ENCODE measurements at places on chromosomes 3 and 15. TPM values are rescaled to one million over a fixed set of nuclear protein-coding genes. Genes with fewer than 3 reads are reported as not detected.

Gene PPM1M
- 6.4 TPM for polyA plus RNA-seq

Gene UQCC5
- 83.5 TPM for polyA plus RNA-seq

Gene KBTBD13
- polyA plus RNA-seq = 0.84 TPM

Gene SEMA5B
- polyA plus RNA-seq = 10.3 TPM

Gene CPA3
- 0.72 TPM for polyA plus RNA-seq

GRCh38 chr15:57090496-57090859, 172.0 kb downstream of the TCF12 start:
- no peak overlapping the region for H3K27ac ChIP-seq
- H3K4me3 ChIP-seq = no peak overlapping the region
- no peak for DNase-seq
- H3K4me1 ChIP-seq = no peaks in the 10 kb centered on the region

GRCh38 chr3:186283651-186284348, 78.2 kb downstream of the DGKG start:
- H3K4me3 ChIP-seq = no peak overlapping the region
- H3K27me3 ChIP-seq = no peaks in the 10 kb centered on the region
- DNase-seq = no peak
- H3K4me1 ChIP-seq = peaks cover 21% of the 10 kb centered on the region
- H3K36me3 ChIP-seq = no peaks in the 10 kb centered on the region
- H3K27ac ChIP-seq = no peak overlapping the region

DNA sequence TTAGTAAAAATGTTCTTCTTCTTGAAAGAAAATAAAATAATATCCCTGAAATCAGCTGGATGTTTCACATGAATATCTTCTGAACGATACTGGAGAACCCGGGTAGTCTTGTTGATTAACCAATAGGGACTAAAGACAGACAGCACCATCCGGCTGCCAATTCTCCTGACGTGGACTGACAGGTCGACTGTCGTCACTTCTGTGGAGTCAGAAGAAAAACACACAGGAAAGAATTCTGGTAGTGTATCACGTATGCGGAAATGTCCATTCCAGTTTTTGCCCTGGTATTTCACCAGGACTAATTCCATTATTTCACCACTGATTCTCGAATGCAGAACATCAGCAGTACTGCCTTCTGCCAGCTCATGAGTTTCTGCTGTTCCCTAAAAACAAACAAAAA, 144.6 kb downstream of the VPS13C start:
- DNase-seq = no peak
- no peaks in the 10 kb centered on the region for H3K27me3 ChIP-seq
- peak overlapping the region; percentile 11 for H3K27ac ChIP-seq
- H3K4me3 ChIP-seq = no peak overlapping the region
- H3K36me3 ChIP-seq = peaks cover 75% of the 10 kb centered on the region
- no peaks in the 10 kb centered on the region for H3K4me1 ChIP-seq

DNA sequence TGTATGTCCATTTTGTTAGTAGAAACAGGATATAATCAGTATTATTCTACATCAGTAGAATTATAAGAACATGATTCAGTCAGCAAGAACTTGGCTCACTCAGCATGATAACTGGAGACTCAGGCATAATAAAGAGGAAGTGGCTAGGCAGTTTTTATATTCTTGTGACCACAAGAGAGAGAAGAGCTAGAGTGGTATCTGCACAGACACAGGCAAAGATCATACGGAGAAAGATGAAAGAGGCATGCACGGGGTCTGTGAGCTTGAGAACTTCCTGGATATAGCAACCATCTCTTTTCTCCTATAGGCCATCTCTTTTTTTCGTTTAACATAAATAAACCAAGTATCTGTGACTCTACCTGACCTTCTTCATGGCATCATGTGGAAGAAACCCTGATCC, 46.8 kb downstream of the MYO5A start:
- no peak for DNase-seq
- no peaks in the 10 kb centered on the region for H3K4me1 ChIP-seq
- no peaks in the 10 kb centered on the region for H3K27me3 ChIP-seq
- H3K36me3 ChIP-seq = no peaks in the 10 kb centered on the region
- H3K27ac ChIP-seq = peak overlapping the region; percentile 32

GRCh38 chr3:79421273-79421672, 346.5 kb downstream of the ROBO1 start:
- no peaks in the 10 kb centered on the region for H3K36me3 ChIP-seq
- H3K4me1 ChIP-seq = no peaks in the 10 kb centered on the region
- no peaks in the 10 kb centered on the region for H3K27me3 ChIP-seq
- no peak for DNase-seq
- H3K27ac ChIP-seq = no peak overlapping the region

- no peaks in the 10 kb centered on the region for H3K27me3 ChIP-seq
- no peak overlapping the region for H3K27ac ChIP-seq
- no peaks in the 10 kb centered on the region for H3K36me3 ChIP-seq
- no peak for DNase-seq
- no peaks in the 10 kb centered on the region for H3K4me1 ChIP-seq
- H3K4me3 ChIP-seq = no peak overlapping the region
Observed at GRCh38 chr3:54755756-54756155, 172.1 kb downstream of the LRTM1 start.

- H3K4me3 ChIP-seq = no peak overlapping the region
- no peak for DNase-seq
- peak overlapping the region; percentile 68 for H3K27ac ChIP-seq
Observed at GRCh38 chr3:16837602-16838001, 47.2 kb upstream of the PLCL2 start.

- no peak overlapping the region for H3K27ac ChIP-seq
- H3K27me3 ChIP-seq = no peaks in the 10 kb centered on the region
- no peak for DNase-seq
Observed at GRCh38 chr3:132703733-132704132, 18.5 kb downstream of the NPHP3 start.

GRCh38 chr15:98927022-98927421, 80.6 kb downstream of the PGPEP1L start:
- no peaks in the 10 kb centered on the region for H3K36me3 ChIP-seq
- DNase-seq = no peak
- H3K27ac ChIP-seq = peak overlapping the region; percentile 45
- no peaks in the 10 kb centered on the region for H3K27me3 ChIP-seq

DNA sequence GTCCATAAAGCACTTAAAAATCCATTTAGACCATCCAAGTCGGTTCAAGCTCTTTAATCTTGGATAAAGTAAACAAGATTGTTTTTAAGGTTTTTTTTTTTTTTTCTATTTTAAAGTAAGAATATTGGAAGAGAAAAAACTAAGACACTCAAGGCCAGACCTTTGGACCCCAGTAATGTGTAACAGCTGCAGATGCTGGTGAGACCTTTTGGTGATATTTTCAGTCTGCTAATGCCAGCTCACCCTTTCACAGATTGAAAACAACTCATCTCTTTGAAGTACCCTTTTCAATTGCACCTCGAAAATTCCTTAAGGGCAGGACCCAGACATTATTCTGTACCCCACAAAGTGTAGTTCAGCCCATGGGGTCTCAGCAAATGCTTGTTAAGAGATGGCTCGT, 260.7 kb upstream of the CTNNB1 start:
- no peaks in the 10 kb centered on the region for H3K27me3 ChIP-seq
- H3K36me3 ChIP-seq = no peaks in the 10 kb centered on the region
- DNase-seq = no peak
- no peak overlapping the region for H3K4me3 ChIP-seq
- no peak overlapping the region for H3K27ac ChIP-seq

- H3K27ac ChIP-seq = no peak overlapping the region
- DNase-seq = no peak
- H3K4me1 ChIP-seq = no peaks in the 10 kb centered on the region
- peaks cover 4% of the 10 kb centered on the region for H3K36me3 ChIP-seq
- no peak overlapping the region for H3K4me3 ChIP-seq
- H3K27me3 ChIP-seq = no peaks in the 10 kb centered on the region
Observed at GRCh38 chr3:47065681-47066080, 86.2 kb downstream of the NBEAL2 start.

Data from heart right ventricle (tissue), 16 donors.